CD8-positive, alpha-beta memory T cell (primary cell): ENCODE measurements at places on chromosomes 11 and 22.

GRCh38 chr11:117417856-117418255, 90.2 kb downstream of the CEP164 start:
- no peak for DNase-seq

- DNase-seq, result no peak
Measured at GRCh38 chr11:29343465-29344333, 673.1 kb downstream of the KCNA4 start.

DNA sequence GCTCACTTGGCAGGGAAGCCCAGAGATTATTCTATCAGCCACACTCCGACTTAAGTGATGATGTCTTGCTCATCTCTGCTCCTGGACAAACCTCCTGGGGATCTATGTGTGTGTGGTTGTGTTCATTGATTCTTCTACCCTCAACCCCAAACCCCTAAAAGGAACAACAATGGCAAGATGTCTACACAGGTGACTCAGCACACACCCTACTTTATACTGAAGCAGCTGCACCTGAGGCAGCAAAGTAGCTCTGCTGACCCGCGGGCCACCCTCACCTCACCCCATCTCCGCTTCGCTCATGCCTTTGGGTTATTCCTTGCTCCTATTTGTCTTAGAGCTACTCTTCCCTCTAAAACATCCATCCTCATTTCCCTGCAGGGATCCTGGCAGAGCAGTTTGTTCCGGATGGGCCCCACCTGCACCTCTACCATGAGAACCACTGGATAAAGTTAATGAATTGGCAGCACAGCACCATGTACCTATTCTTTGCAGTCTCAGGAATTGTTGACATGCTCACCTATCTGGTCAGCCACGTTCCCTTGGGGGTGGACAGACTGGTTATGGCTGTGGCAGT, 38.7 kb downstream of the TMEM45B start:
- DNase-seq, result no peak

DNA sequence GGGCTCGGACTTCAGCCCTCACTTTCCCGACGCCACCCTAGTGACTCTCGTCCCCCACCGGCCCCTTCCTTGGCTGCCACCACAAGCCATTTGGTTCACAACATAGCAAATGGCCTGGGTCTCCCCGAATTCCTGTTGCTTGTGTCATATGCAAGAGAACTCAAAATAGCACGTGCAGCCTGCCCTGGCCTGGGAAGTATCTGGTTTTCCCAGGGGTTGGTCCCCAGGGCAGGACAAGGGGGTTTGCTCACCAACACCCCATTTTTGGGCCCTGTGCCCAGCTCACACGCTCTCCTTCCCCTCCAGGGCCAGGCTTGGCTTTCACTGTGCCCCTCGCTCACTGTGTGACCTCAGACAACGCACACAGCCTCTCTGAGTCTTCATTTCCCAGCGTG, 12.8 kb upstream of the TPCN2 start:
- DNase-seq, result no peak

GRCh38 chr11:46607516-46607915, 9.5 kb downstream of the HARBI1 start:
- DNase-seq, result no peak
